Lower lobe of right lung (tissue), 2 donors: ENCODE measurements at places on chromosomes 4 and X. TPM values are rescaled to one million over a fixed set of nuclear protein-coding genes. Genes with fewer than 3 reads are reported as not detected.

DNA sequence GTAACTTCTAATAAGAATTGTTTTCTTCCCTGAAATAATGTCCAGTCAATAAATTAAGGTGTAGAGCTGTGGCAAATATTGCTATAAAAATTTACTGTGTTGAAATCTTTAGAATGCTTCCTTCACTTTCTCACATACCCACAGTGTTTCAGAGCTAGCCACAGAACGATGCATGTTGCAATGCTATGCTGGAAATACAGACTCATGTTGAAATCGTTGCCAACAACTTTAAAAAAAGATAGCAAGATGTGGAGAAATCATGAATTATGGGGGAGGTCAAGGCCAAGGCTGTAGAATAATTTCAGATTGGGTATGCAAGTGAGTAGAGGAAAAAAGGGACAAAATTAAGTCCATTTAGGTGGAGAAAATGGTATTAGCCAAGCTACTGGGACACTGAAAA lies 204.8 kb downstream of the VEGFC start:
- no peaks in the 10 kb centered on the region for H3K27me3 ChIP-seq
- no peak for DNase-seq
- no peak overlapping the region for H3K27ac ChIP-seq
- no peak overlapping the region for H3K4me3 ChIP-seq
- no peaks in the 10 kb centered on the region for H3K4me1 ChIP-seq

DNA sequence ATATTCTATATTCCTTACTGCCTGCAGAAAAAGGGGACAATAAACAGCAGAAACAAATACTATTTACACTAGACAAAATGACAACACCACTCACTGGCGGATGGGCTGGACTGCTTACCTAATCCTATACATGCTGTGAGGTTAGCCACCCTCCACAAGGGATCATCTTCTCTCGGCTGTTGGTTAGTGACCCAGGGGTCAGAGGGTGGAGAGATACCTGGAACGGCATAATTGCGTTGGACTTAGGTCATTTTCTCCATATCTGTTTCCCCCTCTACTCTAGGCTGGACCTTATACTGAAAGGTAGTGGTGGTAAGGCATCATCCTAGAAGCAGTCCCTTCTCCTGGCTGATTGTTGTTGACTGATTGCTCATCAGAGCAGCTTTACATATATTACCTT lies 286.8 kb upstream of the UGT8 start:
- H3K4me3 ChIP-seq: no peak overlapping the region
- H3K27ac ChIP-seq: no peak overlapping the region
- DNase-seq: no peak

DNA sequence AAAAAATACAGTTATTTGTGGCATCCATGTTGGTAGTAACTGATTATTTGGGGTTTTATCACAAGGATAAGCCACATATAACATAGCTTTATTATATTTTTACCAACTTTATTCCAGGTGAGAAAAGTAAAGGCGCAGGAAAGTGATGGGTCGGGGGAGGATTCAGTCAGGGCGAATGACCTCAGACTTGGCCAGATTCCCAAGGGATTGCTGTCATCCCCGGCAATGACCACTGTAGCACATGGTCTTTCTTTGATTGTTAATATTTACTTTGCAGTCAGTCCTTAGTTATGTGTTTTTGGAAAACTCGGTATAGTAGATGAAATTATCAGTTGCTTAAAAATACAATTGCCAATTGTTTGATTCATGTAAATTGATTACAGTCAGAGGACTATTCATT lies 17.6 kb downstream of the GRIA3 start:
- no peak overlapping the region for H3K27ac ChIP-seq
- no peak overlapping the region for H3K4me3 ChIP-seq
- DNase-seq: no peak
- H3K4me1 ChIP-seq: no peaks in the 10 kb centered on the region
- H3K36me3 ChIP-seq: no peaks in the 10 kb centered on the region

DNA sequence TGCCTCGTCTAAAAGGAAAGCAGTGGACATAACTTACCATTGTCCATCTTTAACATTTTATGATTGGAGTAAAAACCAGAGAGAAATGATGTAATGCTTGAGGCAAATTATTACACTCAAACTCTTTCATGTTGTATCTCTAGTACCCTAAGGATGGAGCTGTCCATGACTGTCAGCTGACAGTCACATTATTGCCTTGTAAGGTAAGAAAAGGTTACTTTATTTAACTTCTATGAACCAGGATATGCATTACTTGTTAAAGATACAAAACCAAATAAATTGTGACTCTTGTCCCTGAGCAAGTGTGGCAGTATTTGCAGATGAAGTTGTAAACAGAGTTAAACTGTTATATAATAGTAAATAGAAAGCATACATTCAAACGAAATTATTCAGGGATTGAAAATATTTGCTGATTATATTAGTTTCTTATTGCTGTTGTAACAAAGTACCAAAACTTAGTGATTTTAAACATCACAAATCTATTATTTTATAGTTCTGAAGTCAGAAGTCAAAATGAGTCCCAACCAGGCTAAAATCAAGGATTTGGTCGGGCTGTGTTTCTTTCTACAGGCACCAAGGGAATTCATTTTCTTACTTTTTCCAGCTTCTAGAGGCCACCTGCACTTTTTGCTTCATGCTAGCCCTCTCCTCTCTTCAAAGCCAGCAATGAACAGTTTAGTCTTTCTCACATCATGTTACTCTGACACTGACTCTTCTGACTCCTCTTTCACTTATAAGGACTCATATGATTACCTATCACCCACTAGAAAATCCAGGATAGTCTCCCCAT lies 113.8 kb downstream of the CEP44 start:
- H3K36me3 ChIP-seq: no peaks in the 10 kb centered on the region
- H3K27me3 ChIP-seq: no peaks in the 10 kb centered on the region
- no peak for DNase-seq
- H3K4me1 ChIP-seq: no peaks in the 10 kb centered on the region

GRCh38 chr4:59565836-59566235 lies 1634.3 kb upstream of the ADGRL3 start:
- no peak overlapping the region for H3K4me3 ChIP-seq
- H3K27me3 ChIP-seq: no peaks in the 10 kb centered on the region
- H3K4me1 ChIP-seq: no peaks in the 10 kb centered on the region
- no peak for DNase-seq
- no peaks in the 10 kb centered on the region for H3K36me3 ChIP-seq
- no peak overlapping the region for H3K27ac ChIP-seq

DNA sequence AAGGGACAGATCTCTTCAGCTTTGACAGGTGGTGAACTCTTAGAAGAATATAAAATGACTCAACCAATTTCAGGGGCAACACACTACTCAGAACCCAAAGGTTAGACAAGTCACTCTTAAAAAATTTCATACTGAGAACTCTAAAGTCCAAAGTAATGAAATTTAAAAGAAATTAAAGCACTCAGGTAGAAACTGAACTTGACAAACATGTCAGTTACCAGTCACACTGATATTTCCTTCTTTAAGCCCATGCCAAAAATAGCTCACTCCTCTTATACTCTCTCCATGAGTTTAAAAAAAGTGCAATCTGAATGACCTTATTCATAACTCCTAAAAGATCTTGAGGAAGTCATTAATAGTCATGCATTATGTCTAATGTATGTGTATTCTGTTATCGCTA lies 40.3 kb downstream of the AMMECR1 start:
- no peak overlapping the region for H3K27ac ChIP-seq
- DNase-seq: no peak
- peaks cover 6% of the 10 kb centered on the region for H3K4me1 ChIP-seq
- H3K4me3 ChIP-seq: no peak overlapping the region

- peak; percentile 88 for DNase-seq
- H3K4me3 ChIP-seq: peak overlapping the region; percentile 22
- peak overlapping the region; percentile 97 for H3K27ac ChIP-seq
- H3K27me3 ChIP-seq: no peaks in the 10 kb centered on the region
Measured at GRCh38 chr4:2930758-2931511, 32.3 kb downstream of the NOP14 start.

DNA sequence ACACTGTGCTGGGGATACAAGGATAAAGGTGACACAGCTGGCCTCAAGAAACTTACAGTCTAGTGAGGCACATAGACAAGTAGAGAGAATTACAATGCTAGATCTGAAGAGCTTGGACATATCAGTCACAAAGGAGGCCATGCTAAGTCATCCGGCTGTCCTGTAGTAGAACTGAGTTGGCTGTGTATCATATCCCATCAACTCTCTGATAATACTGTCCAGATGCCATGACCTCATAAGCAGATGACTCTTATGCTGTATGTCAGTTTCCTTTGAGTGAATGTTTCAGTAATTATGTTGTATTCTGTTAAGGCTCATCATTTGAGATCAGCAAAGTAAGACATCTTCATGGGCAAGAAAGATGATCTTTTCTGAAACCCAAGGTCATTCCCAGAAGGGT lies 442.9 kb downstream of the MID1IP1 start:
- H3K27me3 ChIP-seq: no peaks in the 10 kb centered on the region
- H3K36me3 ChIP-seq: no peaks in the 10 kb centered on the region
- H3K4me1 ChIP-seq: no peaks in the 10 kb centered on the region
- DNase-seq: no peak

- peak overlapping the region; percentile 85 for H3K27ac ChIP-seq
- no peak for DNase-seq
- peaks cover 6% of the 10 kb centered on the region for H3K4me1 ChIP-seq
- H3K36me3 ChIP-seq: no peaks in the 10 kb centered on the region
- no peaks in the 10 kb centered on the region for H3K27me3 ChIP-seq
Measured at GRCh38 chrX:23907111-23907497, 634 bp downstream of the APOO start.

GRCh38 chr4:105978684-105979296 lies 83.5 kb downstream of the NPNT start:
- H3K36me3 ChIP-seq: no peaks in the 10 kb centered on the region
- no peak for DNase-seq
- no peaks in the 10 kb centered on the region for H3K27me3 ChIP-seq
- H3K27ac ChIP-seq: no peak overlapping the region

DNA sequence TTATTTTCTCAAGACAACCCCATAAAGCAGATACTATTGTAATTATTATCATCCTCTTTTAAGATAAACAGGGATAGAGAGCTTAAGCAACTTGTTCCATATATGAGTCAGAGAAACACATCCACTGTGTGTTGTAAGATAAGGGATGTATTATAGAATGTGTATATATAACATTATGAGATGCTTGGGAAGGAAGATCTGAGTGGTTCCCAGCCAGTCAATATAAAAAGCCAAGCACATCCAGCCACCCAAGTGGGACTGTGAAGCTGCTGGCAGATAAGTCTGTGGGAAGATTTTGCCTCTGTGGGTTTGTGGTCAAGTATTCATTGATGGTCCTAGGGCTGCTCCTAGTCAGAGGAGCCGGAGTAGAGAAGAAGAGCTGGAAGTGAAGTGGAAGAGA lies 16.5 kb upstream of the BMPR1B start:
- no peaks in the 10 kb centered on the region for H3K4me1 ChIP-seq
- no peak overlapping the region for H3K27ac ChIP-seq
- H3K36me3 ChIP-seq: no peaks in the 10 kb centered on the region
- no peak overlapping the region for H3K4me3 ChIP-seq
- H3K27me3 ChIP-seq: no peaks in the 10 kb centered on the region
- DNase-seq: no peak

DNA sequence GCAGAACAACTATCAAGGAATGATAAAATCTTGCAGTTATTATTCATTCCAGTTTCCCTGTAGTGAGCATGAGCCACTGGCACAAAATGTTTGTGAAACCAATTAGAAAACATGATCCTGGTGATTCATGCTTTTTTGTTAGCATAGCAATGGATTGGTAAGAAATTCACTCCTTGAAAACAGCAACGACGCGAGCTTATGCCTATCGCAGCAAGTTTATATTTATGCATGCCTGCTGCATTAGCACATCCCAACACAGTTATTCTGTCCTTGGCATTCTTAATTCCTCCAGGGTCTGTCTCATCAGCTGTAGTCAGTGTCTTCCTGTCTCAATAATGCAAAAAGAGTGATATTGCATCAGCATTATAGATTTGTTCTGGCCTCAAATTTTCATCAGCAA lies 975.9 kb downstream of the STIM2 start:
- no peak overlapping the region for H3K4me3 ChIP-seq
- no peaks in the 10 kb centered on the region for H3K27me3 ChIP-seq
- no peak for DNase-seq
- no peaks in the 10 kb centered on the region for H3K36me3 ChIP-seq
- no peak overlapping the region for H3K27ac ChIP-seq

The COQ2 gene
- total RNA-seq: 14.6 TPM

The SERPINA7 gene
- total RNA-seq: not detected

The L1CAM gene
- 1.6 TPM for total RNA-seq

The SPANXB1 gene
- not detected for total RNA-seq

The MTMR8 gene
- total RNA-seq: 1.9 TPM

The MAGEB17 gene
- total RNA-seq: not detected

The MAGEA3 gene
- total RNA-seq: not detected
